ENCODE measurements at places on chromosomes 2 and 18.

DNA sequence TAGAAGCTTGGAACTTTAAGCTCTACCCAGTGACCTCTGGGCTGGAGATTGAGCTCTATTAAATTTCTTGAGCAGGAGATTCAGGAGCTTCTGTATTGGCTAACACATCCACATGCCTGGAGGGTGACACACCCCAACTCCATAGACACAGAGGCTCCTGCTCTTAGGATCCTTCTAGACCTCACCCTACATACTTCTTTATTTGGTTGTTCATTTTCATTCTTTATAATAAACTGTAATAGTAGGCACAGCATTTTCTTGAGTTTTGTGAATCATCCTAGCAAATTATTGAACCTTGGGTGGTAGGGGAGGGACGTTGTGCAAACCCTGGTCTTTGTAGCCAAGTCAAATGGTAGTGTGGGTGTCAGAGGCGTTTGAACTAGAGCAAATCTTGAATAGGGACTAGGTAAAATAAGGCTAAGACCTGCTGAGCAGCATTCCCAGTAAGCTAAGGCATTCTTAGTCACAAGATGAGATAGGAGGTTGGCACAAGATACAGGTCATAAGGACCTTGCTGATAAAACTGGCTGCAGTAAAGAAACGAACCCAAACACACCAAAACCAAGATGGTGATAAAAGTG lies 323.8 kb upstream of the GALNT5 start:
- DNase-seq, result no peak

DNA sequence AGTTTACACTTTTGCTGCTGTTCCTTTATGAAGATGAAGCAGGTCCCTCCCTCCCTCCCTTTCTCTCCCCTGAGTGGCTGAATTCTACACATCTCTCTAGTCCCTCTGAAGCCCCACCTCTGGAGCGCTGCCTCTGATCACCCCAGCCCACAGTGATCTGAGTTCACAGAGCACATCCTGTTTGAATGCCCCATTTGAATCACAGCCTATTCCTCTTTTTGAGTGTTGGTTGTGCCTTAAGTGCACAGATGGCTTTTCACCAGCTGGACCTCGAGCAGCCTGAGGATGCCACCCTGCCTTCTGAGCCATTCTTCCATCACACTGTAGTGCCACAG lies 87.1 kb downstream of the ITGB1BP1 start:
- peak; percentile 8 for DNase-seq

DNA sequence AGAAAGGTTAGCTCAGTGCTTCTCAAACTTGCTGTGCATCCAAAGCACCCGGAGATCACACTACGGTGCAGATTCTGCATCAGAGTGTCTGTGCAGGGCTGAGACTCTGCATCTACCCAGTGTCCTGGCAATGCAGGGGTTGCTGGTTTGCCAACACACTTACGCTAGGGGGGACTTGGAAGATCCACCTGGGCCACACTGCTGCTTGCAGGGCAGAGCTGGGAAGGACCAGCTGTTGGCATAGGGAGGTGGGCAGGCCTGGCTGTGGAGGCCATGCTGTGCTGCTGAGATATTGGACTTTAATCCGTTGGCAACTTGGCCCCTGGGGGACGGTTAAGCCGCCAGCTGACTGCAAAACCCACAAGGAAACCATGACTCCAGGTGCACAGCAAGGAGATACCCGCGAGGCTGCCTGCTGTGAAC lies 397.6 kb upstream of the HS6ST1 start:
- no peak for DNase-seq

DNA sequence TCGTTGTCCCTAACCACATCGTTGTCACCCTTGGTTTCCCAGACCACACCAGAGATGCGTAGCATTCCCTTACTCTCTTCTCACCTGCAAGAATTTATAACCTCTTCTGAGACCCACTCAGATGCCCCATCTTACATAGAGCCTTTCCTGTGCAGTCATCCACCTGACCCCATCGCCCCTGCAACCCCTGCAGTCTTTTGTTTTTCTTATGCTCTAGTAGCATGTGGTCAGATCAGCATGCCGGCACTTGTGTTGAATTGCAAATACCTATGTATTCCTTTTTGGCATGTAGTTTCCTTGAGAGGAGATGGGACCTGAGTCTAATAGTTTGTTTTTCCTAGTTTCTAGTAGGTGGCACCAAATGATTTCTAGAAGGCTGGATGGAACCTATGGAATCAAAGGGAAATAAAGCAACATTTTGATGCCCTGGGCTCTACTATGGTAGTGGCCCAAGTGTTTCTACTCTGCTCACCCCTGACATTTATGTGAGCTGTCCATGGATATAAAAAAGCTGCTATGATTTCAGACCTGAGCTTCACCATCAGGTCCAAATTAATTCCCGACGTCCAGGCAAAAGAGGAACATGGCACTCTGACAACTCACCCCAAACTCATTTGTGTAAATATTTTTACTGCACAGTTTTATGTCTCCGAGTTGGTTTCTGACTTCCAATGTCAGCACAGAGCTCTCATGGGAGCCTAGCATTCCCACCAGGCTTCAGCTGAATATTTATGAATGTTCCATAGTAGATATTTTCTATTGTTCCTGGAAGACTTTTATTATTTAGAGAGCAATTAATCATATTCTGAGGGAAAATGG lies 143.6 kb downstream of the RNF144A start:
- DNase-seq, result no peak

- DNase-seq, result no peak
Measured at GRCh38 chr2:180015951-180016709, 9.0 kb upstream of the CWC22 start.

GRCh38 chr2:230939066-230939591 lies 14.1 kb upstream of the GPR55 start:
- no peak for DNase-seq

- DNase-seq, result no peak
Measured at GRCh38 chr2:167144179-167144898, 256.1 kb downstream of the XIRP2 start.

DNA sequence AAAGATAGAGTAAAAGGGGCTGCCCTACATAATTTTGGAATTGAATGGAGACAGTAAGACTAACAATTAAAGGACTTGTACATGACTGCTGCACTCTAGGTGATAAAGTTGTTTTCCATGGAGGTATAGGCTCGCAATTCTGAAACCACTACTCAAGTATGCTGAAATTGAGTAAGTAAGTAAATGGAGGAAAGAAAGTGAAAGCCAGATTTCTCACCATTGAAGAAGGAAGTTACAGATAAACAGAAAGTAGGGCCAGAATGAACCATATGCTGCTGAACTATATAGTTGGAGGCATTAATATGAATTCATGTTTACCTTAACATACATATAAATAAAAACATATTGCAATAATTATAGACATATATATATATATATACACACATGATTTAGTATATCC lies 225.7 kb upstream of the ST6GAL2 start:
- DNase-seq, result no peak

DNA sequence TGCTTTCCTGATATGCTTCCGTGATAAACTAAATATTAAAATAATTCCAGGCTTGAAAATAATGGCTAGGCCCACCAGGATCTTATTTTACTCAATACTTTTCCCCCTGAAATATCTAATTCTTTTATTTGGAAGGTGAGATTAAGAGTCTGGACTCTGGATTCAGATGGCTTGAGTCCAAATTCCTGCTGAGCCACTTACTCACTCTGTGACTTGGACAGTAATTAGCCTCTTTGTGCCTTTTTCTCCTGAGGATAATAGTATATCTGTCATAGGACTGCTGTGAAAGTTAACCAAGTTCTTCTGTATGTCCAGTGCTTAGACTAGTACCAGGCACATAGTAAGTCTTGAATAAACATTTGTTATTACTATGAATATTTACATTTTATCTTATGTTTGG lies 127.3 kb upstream of the ERBB4 start:
- no peak for DNase-seq

DNA sequence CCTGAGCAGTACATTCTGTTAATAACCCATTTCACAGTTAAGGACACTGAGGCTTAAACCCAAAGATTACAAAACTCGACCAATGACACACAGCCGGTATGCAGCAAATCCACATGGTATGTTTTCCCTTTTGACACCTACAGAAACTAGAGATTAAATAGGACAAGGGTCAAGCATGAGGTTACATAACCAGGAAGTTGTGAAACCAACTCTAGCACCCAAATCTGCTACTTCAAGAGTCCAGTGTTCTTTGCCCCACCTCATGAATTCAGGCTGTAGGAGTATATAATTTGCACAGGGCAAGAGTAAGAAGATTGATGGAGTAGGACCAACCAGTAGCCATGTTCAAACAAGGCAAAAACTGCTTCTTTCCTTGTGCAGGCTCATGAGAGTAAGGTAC lies 249.8 kb downstream of the BCL11A start:
- no peak for DNase-seq

DNA sequence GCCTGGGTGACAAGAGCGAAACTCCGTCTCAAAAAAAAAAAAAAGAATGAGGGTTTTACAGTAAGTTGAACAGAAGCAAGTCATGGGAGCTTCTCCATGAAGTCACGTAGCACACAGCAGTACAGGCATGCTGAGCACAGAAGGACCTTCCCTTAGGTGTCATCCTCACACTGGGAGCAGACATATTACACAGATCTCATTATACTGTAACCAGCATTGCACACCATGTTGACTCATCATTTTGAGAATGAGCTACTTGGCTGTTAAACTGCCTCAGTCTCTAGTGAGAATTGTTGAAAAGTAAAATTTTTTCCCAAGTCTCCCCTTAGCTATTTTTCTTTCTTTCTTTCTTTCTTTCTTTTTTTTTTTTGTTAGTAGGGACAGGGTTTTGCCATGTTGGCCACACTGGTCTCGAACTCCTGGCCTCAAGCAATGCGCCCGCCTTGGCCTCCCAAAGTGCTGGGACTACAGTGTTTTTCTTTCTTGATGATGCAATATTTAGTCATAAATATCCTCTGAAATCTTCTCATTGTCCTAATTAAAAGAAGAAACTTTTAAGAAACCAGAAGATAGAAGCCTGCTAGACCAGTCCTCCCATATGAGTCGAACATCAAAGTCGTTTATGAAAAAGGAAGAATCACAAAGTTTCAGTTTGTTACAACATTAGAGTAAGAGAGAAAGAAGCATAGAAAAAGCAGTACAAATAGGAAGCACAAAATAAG lies 37.9 kb upstream of the PPP1CB start:
- no peak for DNase-seq

GRCh38 chr2:47174733-47175361 lies 19.7 kb upstream of the STPG4 start:
- peak; percentile 19 for DNase-seq

DNA sequence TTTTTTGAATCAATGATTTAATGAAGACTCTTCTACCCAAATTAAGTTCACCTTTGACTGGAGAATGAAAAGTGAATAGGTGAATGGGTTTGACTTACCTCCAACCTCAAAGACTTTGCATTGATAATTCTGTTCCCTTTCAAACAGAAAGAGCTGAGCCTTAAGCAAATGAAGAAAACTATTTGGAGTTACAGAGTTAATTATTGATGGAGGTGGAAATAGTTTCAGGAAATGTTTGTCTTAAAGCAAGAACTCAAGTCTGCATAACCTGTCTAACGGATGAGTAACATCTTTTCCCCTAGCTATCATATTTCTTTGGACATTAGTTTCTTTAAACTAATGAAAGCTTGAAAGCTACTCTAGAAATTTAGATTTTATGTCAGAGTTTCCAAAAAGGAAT lies 166.5 kb downstream of the CERS6 start:
- DNase-seq, result no peak

DNA sequence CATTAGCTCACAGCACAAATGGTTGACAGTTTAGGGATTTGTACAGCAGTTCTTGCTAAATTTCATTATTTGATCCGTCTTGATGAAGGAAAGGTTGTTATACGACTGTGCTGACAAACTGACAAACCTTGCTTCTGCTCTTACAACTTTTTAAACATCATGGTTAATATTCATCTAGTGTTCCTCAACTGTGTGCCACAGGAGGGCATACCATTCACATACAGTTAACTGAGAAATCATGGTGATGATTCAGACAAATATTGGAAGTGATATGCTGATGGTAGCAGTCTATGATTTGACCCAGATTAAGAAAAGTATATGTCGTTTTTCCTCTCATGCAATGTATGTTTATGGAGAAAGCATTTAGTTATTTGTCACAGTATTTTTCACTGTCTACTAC lies 129.8 kb upstream of the FSIP2 start:
- no peak for DNase-seq

GRCh38 chr2:140586379-140586778 lies 1544.4 kb downstream of the LRP1B start:
- no peak for DNase-seq

DNA sequence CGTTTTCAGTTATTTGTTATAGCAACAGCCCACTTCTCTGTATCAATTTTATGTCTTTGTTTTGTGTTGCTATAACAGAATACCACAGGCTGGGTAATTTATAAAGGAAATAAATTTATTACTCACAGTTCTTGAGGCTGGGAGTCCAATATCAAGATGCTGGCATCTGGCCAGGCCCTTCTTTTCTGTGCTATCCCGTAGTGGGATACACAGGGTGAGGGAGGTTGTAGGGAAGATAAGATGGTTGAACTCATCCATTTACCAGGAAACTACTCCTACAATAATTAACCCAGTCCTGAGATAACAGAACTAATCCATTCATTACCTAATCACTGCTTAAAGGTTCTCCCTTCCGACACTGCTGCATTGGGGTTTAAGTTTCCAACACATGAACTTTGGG lies 220.7 kb downstream of the TPGS2 start:
- no peak for DNase-seq

DNA sequence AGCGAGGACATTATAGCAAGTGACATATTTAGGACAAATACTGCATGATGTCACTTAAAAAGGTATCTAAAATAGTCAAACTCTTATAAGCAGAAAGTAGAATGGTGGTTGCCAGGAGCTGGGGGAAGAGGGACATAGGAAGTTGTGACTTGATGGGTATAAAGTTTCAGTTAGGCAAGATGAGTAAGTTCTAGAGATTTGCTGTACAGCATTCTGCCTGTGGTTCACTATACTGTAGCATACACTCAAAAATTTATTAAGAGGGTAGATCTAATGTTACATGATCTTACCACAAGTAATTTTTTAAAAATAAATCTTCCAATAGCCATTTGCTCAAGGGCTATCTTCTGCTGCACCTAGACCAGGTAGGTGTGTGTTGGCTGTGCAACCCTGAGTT lies 78.1 kb upstream of the NPAS2 start:
- DNase-seq, result no peak

Measured in T-helper 2 cell treated with Interferon-gamma antibody and Interleukin-4, amounts not matched to agents 5 μg/mL and 100 μg/mL, for 36 hours (primary cell).